ENCODE measurements at places on chromosomes 6 and 20.

- DNase-seq: no peak
Observed at GRCh38 chr6:156557251-156557910, 219.8 kb upstream of the ARID1B start.

- DNase-seq: no peak
Observed at GRCh38 chr6:83308833-83309232, 115.7 kb downstream of the RWDD2A start.

- peak; percentile 91 for DNase-seq
Observed at GRCh38 chr6:82247505-82248272, at the start of gene IBTK. Gene IBTK (minus strand): TSS chr6:82247744. CDS start chr6:82240486, 7,258 bp downstream.

DNA sequence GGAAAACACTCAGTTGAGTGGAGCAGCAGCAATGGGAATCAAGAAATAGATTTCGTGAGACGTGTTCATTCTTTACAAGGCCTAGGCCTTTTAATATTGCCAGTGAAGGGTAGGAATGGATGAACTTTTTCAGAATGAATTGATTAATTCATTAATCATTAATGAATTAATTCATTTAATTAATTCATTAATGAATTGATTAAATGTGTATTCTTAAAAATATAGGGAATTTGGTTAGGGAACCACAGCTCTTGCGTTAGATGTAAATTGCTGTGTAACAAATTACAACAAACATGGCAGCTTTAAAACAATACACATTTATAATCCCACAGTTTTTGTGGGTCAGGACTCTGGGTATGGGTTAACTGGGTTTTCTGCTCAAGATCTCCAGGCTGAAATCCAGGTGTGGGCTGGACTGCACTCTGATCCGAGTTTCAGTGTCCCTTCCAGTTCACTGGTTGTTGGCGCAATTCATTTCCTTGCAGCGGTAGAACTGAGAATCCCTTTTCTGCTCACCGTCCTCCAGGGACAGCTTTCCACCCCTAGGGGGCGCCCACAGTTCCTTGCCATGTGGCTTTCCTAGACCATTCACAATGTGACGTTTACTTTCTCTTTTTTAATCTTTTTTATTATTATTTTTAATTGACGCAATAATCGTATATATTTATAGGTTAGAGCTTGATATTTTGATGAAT is 32.8 kb upstream of the BCAS1 start:
- DNase-seq: peak; percentile 89

- no peak for DNase-seq
Observed at GRCh38 chr6:108877046-108877751, 29.0 kb downstream of the ARMC2 start.

GRCh38 chr6:143205585-143205984 is 144.9 kb downstream of the AIG1 start:
- DNase-seq: no peak

DNA sequence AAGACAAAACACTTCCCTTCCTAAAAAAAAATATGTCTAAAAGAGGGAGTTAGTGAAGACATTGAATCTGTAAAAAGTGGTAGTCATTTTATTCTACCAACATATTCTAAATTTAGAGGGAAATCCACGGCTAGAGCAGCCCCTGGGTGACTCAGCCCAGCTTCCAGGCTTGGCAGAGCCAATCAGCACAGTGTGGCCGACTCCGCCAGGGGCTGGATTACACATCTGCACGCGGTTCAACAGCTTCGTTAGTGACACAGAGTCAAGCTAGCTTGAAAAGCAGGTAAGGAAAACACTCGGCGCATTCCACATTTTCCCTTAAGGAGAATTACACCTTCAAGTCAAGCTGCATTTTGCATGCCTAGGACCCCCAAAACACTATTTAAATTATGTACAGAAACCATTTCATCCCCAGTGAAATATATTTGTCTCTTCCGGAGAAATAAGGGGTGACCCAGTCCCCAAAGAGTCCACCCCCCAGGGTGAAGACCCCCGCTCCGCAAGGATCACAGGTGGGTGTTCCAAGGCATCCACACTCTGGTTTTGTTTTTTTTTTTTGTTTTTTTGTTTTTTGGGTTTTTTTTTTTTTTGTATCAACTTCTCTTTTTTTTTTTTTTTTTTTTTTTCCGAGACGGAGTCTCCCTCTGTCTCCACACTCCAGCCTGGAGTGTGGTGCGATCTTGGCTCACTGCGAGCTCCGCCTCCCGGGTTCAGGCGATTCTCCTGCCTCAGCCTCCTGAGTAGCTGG is 58.4 kb upstream of the ARID1B start:
- DNase-seq: no peak

DNA sequence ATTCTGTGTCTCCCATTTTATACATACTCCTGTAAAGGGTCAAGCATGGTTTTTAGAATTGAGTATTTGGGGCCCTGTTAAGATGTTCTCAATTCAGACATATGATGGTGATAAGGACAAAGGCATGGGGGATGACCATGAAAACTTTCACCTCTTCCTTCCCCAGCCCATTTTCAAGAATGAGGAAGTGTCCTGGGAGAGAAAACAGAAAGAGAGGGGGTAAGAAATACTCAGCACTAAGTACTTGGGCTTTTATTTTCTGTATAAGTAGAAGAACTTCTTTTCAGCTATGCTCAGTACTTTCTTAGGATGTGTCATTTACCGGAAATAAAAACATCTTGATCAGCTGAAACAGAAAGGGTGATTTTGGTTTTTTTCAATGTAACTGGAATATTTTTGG is 10.9 kb upstream of the MBOAT1 start:
- no peak for DNase-seq

GRCh38 chr6:55957961-55958422 is 82.6 kb upstream of the BMP5 start:
- no peak for DNase-seq

DNA sequence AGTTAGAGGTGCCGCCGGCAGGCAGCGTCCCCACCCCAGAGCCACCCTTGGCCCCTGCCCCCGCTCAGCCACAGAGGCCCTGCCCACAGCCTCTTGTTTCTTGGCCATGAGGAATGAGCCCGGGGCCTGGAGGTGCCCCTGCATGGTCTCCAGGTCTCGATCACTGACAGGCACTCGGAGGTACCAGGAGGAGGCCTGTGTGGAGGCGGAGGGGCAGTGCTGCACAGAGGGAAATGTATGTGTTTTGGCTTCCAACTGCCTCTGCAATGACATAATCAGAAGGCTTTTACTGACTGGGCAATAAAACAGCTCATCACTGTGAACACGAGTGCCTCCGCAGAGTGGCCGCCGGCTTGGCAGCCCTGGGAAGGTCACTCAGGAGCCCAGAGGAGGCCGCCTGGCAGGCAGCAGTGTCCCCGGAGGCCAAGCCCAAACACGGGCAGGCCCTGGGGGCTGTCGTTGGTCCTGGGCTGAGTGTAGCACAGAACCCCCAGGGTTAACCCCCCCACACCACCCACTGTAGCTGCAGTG is 61.1 kb upstream of the GATA5 start:
- no peak for DNase-seq

GRCh38 chr20:44758247-44759101 is 12.8 kb downstream of the KCNK15 start:
- no peak for DNase-seq

DNA sequence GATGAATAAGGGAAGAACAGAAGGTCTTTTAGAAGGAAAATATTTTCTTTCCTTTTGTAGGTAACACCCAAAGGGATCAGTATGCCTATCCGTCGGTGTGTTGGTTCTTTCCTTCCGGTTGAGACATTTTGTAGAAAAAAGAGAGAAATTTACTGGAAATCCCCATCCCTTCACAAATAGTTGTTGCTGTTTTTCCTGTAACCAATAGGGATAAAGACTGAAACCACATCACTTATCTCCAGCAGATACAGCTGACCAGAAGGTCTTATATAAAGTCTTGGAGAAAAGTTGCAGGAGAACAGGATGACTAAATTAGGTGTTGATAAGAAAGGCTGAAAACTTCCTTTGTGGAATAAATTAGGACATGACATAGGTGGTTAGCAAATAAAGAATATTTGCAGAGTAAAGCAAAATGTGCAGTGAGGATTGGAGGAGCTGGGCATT is 14.8 kb upstream of the HLA-DRB1 start:
- no peak for DNase-seq
